ENCODE measurements at places on chromosomes 6 and 20.

DNA sequence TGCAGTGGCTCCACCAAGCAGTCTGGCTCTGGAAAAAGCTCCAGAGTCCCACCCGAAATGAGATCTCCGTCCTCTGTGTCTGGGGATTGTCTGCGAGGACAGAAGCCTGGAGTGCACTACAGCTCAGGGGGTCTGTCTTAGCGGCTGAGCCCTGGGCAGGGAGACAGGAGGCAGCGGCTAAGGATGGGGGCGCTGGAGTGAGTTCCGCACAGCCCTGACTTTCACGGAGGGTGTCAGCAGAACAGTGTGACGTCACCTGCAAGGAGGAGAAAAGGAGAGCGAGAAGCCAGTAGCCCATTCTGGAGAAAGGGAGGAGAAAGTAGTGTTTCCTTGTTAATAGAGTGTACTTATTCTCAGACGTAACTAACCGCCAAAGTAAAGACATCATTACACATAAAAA is 97.6 kb downstream of the FAM50B start:
- no peak for DNase-seq

- no peak for DNase-seq
These were observed 29.9 kb downstream of the ABHD12 start for GRCh38 chr20:25360631-25361286.

GRCh38 chr6:138555421-138555988 is 56.2 kb upstream of the NHSL1 start:
- no peak for DNase-seq

DNA sequence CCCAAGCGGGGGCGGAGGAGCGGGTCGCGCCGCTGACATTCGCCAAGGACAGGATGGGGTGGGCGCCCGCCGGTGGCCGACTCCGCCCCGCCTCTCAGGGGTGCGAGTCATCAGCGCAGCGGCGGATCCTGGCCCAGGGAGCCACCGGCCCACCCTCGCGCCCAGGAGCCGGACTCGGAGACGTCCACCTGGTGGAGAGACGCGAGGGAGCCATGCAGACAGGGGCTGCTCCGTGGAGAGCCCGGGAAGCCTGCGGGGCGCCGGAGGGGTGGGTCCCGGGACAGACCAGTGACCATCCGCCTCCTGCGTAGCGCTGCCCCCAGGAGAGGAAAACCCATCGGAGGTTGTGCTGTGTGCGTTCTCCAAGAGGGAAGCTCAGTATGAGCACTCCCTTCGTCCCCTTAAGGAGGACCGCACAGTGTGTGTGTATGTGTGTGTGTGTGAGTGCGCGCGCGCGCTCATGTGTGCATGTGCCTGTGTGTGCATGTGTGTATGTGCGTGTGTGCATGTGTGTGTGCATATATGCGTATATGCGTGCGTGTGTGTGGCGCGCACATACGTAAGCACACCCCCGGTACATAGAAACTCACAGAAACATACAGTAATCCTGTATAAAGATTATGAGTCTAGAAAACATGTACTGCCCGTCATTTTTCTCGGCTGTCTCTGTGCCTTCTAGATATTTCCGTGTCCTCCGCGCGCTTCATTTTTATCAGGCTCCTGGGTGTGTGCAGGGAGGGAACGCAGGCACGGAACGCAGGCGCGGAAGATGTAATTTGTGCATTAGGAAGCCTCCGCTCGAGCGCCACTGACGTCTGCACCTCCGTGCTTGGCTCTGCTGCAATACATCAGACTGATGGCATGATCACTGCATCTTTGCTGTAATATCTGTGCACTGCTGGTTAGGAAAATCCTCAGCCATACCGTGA is 158.9 kb downstream of the TBXT start:
- DNase-seq, result peak; percentile 85

- DNase-seq, result no peak
These were observed 13.5 kb upstream of the MOXD1 start for GRCh38 chr6:132414761-132415160.

- DNase-seq, result peak; percentile 91
These were observed 654 bp downstream of the WASF1 start for GRCh38 chr6:110178626-110179405.

GRCh38 chr20:24746351-24746685 is 202.8 kb upstream of the CST7 start:
- DNase-seq, result no peak

DNA sequence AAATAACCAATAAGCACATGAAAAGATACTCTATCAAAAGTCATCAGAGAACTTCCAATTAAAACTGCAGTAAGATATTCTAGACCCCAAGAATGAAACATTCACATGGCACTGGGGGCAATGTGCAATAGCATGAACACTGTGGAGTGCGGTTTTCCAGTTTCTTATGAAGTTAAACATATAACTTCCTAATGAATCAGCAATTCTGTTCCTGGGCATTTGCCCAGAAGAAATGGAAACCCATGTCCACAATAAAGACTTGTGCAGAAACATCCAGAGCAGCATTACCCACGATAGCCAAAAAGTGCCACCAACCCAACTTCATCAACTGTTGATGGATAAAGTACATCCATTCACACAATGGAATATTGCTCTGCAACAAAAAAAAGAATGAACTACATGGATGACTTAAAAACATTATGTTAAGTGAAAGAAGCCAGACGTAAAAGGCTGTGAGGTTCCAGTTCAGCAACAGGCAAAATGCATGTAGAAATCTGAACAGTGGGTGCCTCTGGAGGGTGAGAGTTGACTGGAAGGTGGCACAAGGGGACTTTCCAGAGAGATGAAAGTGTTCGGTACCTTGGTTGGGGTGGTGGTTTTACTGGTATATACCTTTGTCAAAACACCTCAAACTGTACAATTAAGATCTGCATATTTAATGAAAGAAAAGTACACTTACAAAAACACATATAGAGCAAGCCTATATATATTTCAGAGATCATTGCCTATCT is 207.2 kb upstream of the ECI2 start:
- no peak for DNase-seq

DNA sequence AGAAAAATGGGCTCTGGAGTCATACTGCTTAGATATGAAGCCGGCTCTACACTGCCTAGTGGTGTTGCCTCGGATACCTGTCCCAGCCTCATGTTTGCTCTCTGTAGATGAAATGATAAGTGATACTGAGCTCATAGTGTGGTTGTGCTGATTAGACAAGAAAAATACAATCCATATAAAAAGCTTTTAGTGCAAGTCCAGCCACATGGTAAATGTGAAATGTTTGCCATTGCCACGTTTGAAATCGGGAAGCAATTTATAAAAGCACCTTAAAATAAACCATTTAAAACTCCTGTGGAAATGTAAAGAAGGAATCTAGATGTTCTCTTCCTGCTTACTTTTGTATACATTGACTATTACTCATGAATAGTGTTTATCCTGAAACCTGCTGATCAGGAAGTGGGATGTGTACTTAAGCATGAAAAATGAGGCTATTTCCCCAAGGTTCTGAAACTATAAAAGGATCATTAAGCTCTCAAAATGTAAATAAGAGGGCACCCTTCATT is 13.1 kb upstream of the PBOV1 start:
- DNase-seq, result peak; percentile 50

GRCh38 chr6:3929281-3929798 is 80.2 kb downstream of the FAM50B start:
- no peak for DNase-seq

GRCh38 chr6:108957221-108957620 is 109.0 kb downstream of the ARMC2 start:
- DNase-seq, result no peak

GRCh38 chr6:15755526-15755925 is 92.7 kb upstream of the DTNBP1 start:
- DNase-seq, result no peak

DNA sequence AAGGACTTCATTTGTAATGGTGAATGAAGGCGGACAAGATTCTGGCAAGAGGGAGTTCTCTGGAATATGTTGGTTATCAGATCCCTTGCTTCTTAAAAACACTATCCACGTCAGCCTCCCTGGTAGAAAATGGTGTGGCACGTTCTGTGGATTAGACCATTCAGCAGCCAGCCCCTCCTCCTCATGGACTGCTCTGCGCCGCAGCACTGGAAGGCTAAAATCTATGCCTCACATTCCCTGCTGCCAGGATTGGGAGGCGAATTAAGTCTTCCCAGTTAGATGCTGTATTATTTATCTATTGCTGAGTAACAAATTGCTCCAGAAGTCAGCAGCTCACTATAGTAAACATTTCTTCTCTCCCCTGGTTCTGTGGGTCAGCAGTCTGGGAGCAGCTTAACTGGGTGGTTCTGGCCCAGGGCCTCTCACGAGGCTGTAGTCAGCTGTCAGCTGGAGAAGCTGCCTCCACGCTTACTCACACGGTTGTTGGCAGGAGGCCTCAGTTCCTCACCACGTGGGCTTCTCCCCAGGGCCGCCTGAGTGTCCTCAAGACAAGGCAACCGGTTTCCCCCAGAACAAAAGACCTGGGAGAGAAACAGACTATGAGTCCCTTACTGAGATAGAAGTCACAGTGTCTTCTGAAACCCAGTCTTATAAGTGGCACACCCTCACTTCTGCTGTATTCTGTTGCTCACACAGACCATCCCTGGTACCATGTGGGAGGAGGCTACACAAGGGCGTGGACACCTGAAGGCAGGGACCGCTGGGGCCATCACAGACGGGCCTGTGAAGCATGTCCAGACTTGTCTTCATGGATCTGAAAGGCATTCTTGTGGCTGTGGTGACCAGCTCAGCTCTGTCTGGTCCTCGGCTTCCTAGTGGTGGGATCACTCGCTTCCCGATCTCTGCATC is 101.0 kb downstream of the NRN1 start:
- no peak for DNase-seq

DNA sequence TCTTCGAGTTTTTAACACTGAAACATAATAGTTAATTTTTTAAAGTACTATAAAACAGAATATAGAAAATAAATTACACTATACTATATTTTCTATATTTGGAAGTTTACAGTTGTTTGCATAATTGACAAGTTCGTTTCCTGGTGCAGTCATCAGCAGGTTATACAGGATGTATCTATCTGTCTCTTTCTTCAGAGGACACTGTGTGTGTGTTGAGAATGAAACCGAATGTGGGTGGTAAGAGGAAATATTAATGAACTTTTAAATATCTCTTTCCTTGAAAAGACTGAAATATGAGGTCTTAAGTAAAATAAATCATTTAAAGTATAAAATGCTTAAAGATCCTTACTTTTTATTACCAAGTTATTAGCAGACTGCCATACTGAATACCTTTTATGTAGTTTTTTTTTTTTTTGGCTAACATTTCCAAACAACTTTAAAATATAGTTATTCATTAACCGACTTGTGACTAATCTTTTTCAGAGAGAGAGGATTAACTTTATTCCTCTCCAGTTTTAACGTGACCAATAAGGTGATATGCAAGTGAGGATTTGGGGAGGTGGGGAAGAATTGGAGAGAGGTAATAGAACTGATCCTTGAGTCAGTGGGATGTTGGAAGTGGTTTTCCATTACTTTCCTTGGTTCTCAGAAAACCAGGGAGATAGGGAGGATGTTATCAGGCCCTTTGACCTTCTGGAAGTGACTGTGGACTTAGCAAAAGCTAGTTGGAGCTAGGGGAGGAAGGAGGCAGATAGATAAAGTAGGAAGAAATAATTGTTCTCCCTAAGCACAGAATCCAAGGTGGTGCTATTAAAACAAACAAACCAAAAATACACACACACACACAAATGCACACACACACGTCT is 380.0 kb upstream of the FLRT3 start:
- no peak for DNase-seq

DNA sequence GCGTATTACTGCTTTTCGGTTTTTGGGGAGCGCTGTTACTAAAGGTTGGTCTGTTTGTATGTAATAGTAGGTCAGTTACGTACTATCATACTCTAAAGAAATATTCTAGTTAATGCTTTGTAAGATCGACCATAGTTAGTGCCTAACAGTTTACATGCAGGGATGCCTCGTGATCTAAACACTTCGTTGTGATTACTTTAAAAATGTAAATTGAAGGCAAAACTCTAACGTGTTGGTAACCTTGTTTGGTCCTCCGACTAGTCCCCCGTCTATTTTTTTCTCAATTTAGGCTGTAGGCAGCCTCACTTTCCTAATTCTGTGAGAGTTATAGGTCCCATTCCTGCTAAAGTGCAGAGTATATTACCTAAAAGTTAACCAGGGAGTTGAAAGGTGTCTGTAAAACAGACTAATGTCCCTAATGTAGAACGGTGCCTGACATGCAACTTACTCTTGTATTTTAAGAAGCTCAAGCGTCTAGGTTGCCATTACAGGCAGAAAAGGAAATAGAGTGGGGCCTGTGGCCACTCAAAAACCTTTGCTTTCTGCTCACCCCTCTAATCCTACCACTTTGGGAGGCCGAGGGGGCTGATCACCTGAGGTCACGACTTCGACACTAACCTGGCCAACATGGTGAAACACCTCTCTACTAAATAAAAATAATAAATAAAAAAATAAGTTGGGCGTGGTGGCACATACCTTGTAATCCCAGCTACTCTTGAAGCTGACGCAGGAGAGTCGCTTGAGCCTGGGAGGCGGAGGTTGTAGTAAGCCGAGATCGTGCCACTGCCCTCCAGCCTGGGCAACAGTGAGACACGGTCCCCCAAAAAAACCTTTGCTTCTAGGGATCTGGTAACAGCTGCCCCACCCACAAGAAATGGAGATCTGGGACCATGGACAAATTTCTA is 37.8 kb downstream of the HFE start:
- DNase-seq, result peak; percentile 51

DNA sequence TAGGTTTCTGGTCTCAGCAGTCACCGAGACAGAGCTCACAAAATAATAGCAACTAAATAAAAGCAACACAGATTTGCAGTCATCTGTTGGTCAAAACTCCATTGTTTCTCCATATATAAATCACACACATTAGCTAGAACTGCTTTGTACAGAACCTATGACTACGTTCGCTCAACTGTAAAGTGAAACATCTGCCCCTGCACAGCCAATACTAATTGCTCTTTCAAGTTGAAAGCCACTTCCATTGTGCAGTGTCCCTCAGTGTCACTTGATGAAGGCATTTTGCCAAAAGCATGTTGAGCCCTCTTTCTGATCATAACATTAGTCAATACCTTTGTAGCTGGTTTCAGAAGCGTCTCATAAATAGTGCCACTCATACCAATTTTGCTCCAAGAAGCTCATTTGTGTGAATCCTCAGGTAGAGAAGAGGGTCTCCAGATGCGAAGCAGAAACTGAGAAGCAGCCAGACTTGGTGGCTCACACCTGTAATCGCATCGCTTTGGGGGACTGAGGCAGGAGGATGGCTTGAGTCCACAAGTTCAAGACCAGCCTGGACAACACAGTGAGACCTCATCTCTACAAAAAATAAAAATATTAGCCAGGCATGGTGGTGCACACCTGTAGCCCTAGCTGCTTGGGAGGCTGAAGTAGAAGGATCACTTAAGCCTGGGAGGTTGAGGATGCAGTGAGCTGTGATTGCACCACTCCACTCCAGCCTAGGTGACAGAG is 68.9 kb downstream of the PERP start:
- DNase-seq, result no peak

- DNase-seq, result no peak
These were observed 31.5 kb downstream of the SNX5 start for GRCh38 chr20:17936761-17937732.

DNA sequence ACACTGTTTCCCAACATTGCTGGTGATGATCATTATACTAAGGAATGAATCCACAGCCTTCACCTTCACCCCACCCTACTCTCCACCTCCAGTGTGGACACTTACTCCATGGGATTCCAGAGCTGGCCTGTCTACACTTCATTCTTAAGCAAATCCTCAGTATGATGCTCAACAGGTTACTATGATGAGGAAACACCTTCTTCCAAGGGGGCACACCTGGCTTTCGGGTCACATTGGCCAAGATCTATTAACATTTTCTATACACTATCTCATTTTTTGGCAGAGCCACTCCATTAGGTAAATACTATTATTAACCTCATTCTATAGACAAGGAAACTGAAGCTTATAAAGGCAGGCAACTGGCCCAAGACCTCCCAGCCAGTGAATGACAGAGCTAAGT is 8.0 kb upstream of the EPPIN start:
- DNase-seq, result no peak

Measured in cerebellar cortex (tissue), 1 donor.